ENCODE measurements at places on chromosomes 7 and 10.

DNA sequence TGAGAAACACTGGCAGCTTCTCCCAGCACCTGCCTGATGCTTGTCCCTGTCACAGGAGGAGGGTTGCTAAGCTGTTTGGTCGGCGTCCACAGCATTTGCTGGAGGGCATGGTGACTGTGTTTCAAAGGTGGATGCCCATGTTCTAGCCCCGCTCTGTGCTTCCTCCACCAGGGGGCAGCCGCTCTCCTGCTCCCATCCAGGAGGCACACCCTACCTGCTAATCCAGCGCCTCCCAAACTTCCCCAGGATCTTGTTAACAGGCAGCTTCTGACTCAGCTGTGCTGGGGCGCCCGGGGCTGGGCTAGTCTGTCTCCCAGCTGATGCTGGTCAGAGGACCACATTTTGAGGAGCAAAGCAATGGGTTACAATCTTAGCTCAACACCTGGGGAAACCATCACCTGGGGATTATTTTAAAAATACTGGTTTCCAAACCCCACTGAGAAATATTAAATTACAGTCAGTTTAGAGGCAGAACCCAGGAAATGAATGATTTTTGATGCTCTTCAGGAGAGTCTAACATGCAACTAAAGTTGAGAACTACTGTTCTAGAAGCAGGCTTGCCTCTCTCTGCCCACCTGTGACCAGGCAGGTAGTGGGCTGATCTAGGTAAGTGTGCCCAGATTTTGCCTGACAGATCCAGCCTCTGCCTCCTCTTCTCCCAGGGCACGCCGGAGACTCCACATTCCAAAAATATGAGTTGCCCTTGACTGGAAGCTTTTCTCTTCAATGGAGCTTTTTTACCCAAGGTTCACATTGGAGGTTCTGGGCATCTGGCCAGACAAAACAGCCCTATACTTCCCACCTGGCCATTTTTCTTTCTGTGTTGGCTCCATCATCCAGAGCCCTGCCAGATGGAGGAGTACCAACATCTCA is 92.7 kb upstream of the GPR26 start:
- DNase-seq, result no peak

DNA sequence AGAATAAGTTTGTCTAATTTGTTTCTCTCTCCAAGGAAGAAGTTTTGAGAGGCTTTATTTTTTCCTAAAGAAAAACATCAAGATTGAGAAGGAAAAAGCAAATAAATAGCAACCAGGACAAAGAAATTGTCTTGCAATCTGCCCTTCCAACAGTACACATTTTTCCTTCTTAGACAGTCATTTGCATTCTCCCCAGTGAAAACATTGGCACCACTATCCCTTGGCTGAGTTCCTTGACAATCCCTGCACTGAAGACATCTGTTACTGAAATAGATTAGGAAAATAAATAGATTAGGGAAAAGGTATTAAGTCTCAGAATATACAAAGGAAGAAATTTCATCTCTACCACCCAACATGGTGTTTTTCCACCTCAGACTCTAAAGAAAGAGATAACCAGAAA is 12.2 kb upstream of the TMEM243 start:
- no peak for DNase-seq

GRCh38 chr7:70812511-70812910 is 319.4 kb upstream of the GALNT17 start:
- DNase-seq, result no peak

DNA sequence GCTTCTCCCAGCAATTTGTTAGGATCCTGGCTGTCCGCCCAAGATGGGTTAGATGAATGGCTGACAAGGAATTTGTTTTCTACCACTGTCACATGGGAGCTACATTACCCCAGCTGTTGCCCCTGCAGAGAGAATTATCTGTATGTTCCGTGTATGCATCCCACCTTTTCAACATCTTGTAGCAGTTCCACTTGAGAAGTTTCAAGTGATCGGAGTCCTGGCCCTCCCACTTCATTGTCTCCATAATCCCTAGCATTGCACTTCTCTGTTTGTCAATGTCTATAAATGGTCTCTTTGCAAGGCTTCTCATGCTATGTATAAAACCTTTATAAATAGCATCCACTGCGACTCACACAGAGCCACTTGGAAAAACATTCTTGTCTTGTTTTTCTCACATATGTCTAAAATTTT is 972.5 kb downstream of the CNTNAP2 start:
- DNase-seq, result no peak

DNA sequence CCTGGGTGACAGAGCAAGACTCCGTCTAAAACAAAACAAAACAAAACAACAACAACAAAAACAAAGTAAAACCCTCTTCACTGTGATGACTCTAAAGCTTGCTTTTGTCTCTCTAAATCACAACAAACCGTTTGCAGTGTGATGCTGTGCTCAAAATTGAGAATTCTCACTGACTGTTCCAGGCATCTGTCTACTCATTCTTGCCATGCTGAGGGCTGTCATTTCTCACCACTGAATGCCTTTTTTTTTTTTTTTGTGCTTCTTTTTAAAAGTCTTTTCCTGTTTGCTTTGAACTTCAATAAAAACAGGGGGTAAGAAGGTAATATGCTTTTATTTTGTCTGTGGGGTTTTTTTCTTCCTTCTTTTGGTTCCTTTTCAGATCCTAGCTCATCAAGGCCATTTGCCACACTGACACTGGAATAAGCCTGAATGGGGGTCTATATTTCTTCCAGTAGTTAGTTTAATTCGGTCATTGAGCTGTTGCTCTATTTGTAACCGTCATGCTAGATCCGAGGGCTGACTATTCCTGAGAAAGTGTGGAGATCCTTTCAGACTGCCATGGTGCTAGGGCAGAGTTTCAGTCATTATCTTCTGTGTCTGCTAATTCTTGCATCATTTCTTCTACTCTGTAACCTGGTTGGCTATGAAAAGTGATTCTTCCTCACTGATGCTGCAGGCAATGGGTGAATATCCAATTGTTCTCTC is 10.6 kb downstream of the FAS start:
- DNase-seq, result no peak

DNA sequence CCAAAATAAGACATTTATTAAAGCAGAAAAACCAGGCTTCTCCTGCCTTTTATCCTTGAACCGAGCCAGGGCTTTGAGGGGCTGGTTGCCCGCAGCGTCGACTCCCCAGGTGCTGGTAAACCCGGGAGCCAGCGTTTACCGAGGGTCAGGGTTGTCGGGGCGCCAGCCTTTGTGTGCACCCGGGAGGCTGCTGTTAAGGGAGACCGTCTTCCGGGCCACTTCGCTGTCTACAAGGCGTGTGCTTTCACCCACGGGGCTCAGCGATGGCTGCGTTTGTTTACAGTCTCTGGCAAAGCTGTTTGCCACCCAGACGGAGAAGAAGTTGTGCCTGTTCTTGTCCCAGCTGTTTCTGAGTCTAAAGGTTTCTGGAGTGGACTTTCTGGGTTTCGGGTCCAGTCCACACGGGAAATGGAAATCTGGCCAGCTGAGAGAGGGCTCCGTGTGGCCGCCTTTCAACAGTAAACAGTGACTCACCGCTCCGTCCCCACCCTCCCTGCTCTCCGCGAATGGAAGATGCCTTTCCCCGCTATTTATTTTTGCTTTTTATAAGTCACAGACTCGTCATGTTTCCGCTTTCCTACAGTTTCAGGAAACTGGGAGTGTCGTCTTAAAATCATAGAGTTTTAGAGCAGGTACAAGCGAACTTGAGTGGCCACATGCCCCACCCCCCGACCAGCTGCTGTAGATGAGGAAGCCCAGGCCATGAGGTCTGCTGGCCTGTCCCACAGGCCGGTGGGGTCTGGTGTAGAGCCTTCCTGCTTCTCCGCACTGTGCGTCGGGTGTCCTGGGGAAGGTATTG is 2.2 kb downstream of the MAFK start:
- peak; percentile 63 for DNase-seq

DNA sequence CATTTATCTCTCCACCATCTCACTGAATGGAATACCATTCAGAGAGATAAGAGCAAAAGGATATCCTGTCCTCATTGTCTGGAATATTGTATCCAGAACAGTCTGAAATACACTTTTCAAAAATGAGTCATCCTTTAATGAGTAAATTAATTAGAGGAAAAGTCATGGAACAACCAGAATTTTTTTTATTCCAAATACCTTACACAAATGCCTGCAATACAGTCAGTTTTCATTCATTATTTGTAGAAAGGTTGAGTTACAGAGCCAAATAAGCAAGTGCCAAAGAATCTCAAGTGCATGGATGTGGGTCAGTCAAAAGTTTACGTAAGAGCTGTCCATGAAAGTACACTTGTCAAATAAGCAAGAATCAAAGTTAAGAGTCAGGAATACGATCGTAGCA is 482.6 kb downstream of the IPMK start:
- DNase-seq, result no peak

DNA sequence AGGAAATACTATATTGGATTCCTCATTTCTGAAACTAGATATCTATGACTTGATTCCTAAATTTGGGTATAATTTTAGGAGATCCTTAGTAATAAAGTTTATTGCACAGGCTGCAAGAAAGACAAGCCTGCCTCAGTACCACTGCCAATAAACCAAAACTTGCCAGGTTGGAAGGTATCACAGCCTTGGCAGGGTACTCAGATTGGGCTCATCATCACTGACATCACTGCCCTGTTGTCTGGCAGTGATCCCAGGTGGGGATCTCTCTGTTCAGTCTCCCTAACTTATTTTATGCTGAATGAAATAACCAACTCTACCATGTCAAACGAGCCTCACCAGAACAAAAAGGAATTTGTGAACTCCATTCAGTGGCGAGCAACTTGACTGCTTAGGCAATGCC is 18.8 kb downstream of the FIGNL1 start:
- no peak for DNase-seq

GRCh38 chr7:29805886-29806207 is 461 bp upstream of the WIPF3 start:
- no peak for DNase-seq

DNA sequence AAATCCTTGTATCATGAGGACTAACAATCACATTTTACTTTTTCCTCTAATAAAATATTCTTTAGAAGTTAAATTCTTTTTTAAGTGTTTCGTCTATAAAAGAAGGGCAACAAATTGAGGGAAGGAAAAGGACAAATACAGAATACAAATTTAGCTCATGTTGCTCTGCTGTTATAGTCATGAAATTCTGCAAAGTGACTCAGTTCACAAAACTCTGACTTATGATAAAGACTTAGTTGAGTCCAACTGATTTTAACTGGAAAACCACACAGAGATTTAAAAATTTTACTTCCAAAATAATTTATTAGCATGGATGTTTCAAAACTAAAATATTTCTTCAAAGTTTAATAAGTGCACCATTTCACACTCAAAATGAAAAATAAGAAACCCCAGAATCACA is 75.0 kb upstream of the GPR22 start:
- peak; percentile 37 for DNase-seq

- DNase-seq, result no peak
Observed at GRCh38 chr10:119233821-119234220, 26.4 kb downstream of the GRK5 start.

DNA sequence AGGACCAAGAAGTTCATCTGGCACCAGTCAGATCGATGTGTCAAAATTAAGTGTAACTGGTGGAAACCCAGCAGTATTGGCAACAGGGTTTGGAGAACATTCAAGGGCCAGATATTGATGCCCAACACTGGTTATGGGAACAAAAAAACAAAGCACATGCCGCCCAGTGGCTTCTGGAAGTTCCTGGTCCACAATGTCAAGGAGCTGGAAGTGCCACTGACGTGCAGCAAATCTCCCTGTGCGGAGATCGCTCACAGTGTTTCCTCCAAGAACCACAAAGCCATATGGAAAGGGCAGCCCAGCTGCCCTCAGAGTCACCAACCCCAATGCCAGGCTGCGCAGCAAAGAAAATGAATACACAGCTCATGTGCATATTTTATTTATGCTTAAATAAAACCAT is 10.1 kb upstream of the C7orf33 start:
- DNase-seq, result no peak

GRCh38 chr10:69490876-69491275 is 39.6 kb downstream of the TSPAN15 start:
- no peak for DNase-seq

- DNase-seq, result no peak
Observed at GRCh38 chr7:24604630-24605029, 31.4 kb downstream of the PALS2 start.

DNA sequence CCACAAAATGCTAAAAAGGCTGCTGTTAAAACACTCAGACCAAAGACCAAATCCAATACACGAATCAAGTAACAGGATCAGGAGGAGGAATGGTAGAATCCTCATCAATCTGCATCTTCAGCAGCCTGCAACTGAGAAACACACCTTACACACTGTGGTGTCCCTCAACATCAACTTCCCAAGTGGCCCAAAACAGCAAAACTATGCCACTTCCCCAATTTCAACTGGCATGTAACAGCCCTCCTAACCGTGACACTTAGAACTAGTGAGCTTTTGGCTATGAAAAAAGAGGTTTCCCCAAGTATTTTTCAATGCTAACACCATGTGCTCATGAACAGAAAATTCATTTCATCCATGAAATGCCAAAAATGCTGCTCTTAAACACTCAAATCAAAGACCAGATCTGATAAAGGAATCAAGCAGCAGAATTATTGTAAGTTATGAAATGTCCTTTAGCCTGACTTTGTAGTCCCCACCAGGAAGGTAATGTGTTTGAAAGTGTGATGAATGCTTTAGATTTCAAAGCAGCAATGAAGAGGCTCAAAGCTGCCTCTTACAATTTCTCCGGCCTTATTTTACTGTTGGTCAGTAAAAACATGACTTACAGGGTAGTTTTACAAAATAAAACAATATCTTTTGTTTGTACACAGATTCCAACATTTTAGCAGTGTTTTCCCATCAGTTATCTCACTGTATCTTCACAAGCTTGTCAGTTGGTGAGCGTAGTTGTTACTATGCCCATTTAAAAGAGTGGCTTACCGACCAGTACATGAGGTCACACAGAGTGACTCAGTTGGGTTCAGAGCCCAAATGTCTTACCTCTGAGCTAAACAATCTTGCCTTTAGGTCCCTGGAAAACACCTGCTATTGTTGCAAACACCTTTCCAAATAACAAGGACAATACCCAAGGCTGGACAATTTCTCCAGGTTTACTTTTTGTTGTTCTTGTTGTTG is 65.7 kb upstream of the ASAH2 start:
- no peak for DNase-seq

GRCh38 chr10:61120805-61121204 is 176.8 kb upstream of the RHOBTB1 start:
- no peak for DNase-seq

DNA sequence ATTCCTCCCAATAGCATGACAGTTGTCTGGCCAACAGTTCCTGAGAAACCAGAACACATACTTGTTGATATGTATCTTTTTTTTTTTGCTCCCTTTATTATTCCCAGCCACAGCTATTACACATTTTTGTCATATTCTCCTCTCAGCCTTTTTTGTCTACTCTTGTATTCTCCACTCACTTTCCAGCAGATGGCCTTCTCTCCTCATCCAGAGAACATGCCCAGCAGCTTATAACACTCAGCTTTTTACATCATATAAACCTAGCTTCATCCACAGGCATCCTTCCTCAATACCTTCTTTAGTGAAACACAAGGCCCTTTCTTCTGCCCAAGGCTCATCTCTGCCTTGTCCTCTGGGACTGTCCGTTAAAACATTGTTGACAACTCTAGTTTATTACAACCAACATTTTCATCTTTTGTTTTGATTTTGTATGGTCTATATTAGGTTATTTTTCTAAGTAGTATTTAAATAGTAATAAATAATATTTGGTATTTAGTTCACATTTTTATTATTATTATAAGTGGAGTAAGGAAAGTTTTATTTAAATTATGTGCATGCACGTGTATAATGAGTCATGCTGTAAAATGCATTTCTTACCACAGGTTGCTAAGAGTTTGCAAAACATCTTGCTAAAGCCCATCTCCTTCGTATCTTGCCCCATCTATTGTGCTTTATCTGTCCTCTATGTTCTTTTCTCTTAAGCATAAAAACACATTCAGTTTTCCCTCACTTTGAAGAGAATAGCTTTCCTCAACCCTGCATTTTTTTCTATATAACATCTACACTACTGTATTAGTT is 101.5 kb downstream of the ORC5 start:
- DNase-seq, result peak; percentile 22

- no peak for DNase-seq
Observed at GRCh38 chr7:43781726-43782607, 23.5 kb downstream of the BLVRA start.
